ENCODE measurements at places on chromosomes 3 and 15.

- DNase-seq: no peak
Observed at GRCh38 chr3:89358281-89358680, 250.9 kb downstream of the EPHA3 start.

GRCh38 chr3:187919048-187919447 lies 173.8 kb upstream of the BCL6 start:
- no peak for DNase-seq

DNA sequence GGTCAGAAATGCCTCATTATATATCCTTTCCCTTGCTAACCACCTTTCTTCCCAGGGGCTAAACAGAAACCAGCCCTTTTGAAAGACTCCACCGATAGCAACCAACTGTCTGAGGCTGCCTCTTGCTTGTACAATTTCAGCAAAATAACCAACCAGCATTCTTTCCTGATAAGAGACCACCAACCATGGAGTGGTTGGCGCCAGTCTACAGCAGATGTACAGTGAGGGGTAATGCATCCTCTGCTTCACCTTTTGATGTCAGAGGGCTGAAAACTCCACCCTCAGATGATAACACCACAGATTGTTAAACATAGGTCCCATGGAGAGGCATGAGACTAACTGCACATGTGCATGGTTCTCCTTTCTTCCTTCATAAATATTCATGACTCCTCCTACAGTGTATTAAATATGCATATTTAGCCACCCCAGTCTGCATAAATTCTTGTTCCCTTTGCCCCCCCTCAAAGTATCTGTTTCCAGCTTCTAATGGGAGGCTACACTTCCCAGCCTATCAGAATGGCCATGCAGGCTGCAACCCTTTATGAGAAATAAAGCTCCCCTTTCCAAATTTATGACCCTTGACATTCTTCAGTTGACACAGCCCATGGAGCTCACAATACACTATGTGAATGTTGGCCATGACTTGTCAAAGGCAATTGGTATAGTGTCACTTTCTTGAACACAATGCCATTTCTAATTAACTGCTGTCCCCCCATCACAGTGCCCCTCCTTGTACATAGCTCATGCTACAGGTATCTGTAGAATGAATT lies 48.3 kb downstream of the GABRB3 start:
- no peak for DNase-seq

- no peak for DNase-seq
Observed at GRCh38 chr3:64178419-64178818, 46.8 kb downstream of the PRICKLE2 start.

DNA sequence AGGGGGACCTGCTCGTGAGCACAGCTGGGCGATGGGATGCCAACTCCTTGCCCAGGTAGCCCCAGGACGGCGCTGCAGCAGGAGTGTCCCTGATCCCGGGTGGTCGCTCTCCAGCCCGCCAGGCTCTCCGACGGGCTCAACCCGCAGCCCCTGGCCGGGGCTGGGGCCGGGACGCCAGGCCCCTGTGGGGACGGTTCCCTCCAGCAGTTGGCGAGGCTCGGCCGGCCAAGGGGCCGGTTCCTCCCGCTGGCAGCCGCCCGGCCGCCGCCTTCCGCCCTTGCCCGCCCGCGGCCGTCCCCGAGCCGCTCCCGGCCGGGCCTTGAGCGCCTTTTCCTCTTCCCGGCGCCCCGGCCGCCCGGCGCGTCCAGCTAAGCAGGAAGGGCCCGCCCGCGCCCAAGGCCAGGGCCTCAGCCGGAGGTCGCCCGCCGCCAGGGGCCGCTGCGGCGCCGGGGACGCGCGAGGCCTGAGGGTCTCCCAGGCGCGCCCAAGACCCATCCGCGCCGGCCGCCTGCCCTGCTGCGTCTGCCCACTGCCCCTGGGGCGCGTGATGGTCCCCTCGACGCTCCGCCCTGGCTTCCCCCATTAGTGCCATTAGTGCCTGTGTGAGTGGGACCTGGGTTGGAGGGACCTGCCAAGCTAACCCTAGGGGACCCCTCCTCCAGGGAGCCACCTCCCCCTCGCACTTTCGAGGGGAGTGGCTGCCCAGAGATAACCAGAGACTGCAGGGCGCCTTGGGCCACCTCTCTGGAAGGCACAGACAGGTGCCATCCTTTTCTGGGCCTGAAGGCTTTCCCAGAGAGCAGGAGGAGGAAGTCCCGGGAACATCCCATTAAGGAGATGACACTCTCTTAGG lies 106.4 kb downstream of the FBLN2 start:
- no peak for DNase-seq

DNA sequence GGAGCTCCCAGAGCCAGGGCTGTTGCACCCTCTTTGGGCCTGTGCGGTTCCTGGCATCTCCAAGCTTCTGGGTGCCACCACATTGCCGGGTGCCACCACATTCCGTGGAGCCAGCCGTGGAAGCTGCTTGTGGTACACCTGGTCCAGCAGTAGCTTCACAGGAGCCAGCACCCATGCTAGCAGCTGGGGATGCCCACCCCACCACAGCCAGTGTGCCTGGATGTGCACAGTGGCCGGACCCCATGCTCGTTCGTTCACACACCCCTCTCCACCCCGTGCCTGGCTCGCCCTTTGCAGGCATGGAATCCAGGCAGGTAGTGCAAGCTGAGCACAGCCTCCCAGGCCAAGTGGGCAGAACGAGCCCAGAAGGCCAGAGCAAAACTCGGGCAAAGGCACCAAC lies 1029.8 kb upstream of the GBE1 start:
- DNase-seq: no peak

DNA sequence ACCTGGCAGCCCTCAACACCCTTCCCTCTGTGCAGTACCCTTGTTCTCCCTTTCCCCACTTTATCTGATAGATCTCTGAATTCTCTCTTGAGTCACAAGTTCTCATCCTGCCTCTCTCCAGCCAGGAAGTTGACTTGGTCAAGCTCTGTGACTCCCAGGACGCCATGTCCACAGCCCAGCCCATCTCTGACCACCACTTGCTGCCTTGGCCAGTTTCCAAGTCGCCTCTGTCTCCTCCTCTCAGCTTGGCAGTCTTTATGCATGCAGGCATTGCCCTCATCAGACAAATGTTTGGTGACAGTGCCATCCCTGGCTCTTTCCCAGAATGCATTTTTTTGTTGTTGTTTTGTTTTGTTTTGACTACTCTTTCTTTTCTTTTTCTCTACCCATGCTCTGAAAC lies 25.7 kb downstream of the ZNF35 start:
- DNase-seq: no peak

DNA sequence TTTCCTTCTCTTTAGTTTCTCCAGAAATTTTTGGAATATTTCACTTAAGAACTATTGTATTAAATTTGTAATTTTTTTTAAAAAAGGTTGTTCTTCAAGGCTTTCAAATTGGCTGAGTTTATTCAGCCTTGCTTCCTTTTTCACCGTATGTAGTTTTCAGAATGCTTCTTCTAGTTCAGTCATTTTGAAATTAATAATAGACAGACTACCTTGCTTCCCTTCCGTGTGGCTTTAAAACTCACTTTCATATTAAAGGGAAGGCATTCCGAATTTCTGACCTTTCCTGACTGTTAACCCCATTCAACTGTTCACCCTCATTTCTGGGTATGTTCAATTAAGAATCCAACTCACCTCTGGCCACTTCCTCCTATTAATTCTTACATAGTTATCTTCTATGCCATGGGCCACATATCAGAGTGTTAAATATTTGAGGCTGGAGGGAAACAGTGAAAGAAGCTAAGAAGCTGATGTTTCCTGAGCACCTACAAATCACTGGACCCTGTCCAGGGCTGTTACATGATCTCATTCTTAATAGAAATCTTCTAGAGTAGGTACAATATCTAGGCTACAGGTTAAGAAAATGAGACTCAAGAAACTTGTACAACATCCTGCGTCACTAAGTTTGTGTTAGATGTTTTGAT lies 237.5 kb downstream of the P3H2 start:
- no peak for DNase-seq

- no peak for DNase-seq
Observed at GRCh38 chr15:25849157-25849921, 13.8 kb downstream of the ATP10A start.

- no peak for DNase-seq
Observed at GRCh38 chr3:12558706-12559105, 1.8 kb downstream of the MKRN2 start.

DNA sequence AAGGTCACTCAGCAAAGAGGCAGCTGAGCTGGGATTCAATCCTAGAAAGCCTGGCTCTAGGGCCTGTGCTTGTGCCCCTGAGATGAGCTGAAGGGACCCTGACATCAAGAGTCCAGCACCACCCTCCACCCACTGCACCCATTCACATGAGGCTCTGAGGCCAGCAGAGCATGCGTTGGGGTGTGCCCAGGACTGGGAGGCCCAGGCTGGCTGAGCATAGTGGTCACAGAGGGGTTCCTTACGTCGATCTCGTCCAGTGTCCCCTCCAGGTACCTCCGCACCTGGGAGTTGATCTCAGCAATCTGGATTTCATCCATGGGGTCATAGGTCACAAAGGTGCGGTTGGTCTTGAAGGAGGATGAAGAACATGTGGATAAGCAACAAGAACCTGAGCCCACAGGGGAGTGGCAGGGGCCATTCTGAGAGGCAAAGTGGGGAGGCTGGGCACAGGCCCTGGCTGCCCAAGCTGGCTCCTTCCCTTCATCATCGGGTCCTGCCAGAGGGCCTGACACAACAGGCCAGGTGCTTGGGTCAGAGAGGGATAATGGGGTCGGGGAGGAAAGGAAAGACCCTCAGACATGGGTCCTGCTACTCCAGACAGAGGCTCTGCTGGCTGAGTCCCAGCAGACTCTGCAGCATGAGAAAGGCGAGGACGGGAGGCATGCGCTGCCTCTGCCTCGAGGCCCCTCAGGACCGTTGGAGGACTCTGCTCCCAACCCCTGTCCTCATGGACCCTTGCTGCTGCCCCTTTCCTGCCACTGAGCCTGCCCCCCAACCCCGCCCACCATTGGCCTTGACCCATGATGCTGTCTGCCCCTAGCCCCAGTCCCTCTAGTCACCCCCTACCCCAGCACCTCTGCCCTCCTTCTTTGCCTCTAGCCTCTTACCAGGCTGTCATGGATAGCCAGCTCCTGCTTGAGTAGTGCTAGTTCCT lies 35.2 kb downstream of the KIF9 start:
- DNase-seq: no peak

GRCh38 chr3:171058058-171058457 lies 31.5 kb upstream of the SLC2A2 start:
- DNase-seq: no peak

- DNase-seq: no peak
Observed at GRCh38 chr3:121914081-121914998, 20.1 kb downstream of the SLC15A2 start.

GRCh38 chr15:41510728-41511127 lies 2.9 kb downstream of the LTK start:
- no peak for DNase-seq

DNA sequence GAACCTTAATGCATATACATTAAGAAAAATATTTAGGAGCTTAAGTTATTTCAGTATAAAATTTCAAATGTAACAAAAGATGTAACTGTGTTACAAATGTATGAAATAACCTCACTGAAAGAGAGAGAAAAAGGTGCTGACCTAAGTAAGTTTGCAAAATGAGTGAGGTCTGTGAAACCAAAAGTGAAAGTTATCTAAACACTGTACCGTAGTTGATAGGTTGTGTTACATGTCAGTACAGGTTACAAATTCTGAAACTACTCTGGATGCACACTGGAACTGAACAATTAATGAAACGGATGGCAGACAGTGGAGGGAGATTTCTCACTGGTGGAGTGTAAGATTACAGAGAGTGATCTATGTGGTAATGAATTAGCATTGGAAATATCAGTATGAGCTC lies 420.7 kb downstream of the ZNF385D start:
- no peak for DNase-seq

- no peak for DNase-seq
Observed at GRCh38 chr3:48897460-48898376, 964 bp downstream of the SLC25A20 start.

DNA sequence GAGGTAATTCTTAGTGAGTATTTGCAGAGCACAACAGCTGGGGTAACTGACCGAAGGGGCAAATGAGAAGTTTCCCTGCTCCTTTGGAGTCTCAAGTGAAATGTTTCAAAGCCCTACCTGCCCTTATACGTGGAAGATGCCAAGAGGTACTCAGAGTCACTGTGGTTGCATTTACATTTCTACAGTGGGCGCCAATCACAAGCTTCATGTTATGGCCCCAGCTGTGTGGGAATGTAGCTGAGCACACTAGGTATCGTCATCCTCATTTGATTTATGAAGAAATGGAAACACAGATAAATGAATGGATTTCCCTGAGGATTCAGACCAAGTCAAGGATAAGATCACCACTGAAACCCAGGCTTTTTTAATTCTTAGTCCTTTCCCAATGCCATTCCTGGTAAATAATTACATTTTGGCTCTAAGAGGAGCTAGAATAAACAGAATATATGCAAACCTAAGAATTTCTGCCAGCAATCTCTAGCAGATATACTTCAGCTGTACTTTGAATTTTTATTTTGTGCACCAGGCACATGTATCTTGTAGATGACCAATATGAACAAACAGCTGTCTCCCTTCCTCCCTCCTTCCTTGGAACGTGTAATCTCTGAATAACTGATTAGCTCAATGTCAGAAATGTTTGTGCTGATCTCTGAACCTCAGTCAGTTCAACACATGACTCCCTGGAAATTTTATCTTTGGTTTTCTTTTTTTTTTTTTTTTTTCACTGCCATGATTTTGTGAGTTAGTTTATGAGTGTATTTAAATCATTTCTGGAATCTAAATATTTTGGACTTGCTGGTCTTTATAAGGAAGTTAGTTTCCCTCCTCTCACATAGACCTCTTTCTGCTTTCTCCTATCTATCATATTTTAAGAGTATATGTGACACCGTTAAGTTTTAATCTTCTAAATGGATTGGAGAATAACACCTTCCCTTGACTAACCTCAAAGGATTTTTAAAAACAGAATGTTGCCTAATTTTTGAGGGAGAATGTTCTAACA lies 69.2 kb downstream of the MAP2K5 start:
- no peak for DNase-seq

DNA sequence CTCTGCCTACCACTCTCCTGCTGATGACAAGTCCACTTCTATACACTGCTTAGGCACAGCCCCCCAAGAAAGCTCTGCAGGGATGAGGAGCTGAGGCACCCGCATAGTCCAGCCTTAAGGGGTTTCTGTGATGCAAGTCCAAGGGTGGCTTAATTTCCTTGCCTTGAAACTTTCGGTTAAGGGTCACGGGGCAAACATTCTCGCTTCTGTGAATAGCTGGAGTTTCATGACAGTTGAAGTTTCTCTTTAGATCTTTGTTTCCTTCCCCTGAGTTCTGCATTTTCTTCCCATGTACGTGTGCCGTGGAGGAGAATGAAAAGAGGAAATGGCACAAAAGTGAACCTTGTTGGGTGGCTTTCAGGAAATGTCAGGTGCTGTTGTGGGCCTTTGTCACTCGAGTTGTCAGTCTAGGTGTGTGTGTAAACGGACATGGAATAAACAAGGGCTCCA lies 7.0 kb downstream of the GPR160 start:
- no peak for DNase-seq

- DNase-seq: no peak
Observed at GRCh38 chr15:39801641-39802309, 19.1 kb upstream of the FSIP1 start.

DNA sequence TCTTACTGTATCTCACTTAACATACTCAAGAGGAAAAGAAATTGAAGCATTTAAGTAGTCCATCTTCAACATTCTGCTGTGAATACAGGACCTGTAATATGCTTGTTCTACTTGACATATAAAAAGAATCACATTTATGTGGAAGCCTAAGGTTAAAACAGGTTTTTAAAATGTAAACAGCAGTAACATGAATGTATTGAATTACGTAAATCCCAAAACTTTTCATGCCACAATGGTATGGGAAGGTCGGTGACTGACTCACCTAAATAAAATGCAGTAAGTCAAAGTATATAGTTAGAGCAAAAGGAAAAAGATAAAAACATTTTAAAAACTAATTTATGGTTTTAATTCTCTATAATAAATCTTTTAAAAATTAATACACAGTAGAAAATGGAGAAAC lies 115.7 kb upstream of the TJP1 start:
- no peak for DNase-seq

GRCh38 chr3:4306860-4307259 lies 3.7 kb downstream of the SETMAR start:
- no peak for DNase-seq

Measured in NCI-H524 treated with DMSO at 0.1 percent for 48 hours (cell line).